ENCODE measurements at places on chromosomes 4 and X.
A peak's percentile ranks its signal among the peaks of the same experiment; 100 is the strongest.

DNA sequence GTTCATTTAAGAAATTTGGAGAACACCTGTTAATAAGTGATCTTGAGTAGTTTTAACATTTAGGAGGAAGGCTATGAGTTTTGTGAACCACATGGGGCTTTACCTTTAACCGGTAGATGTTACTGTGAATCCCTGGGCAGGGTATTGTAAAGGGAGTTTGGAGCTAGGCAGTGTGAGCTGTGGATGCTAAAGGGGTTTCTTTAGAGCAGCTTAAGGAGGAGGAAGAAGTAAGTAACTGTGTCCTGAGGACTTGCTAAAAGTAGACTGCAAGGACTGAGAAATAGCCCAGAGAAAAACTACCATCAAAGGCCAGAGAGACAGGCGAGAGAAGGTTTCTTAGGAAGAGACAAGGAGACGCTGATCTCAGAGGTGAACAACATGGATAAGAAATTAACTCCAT lies 5.6 kb downstream of the RHOH start:
- no peak for DNase-seq

DNA sequence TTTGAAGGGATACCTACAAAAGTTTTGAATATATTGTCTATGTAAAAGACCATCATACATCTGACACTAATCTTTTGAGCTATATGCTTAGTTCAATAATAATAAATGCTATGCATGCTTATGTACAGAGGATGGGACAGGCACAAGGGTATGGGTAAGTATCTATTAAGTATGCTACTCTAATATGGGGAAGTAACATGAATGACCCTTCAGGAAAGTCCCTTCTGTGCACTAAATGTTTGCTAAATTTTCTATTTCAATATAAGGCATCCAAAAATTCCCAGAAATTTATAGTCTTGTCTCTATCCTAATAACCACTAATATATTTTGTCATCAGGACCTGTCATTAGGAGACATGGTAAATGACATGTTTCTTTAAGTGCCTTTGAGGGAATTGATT lies 19.0 kb downstream of the ATP8A1 start:
- no peak for DNase-seq

DNA sequence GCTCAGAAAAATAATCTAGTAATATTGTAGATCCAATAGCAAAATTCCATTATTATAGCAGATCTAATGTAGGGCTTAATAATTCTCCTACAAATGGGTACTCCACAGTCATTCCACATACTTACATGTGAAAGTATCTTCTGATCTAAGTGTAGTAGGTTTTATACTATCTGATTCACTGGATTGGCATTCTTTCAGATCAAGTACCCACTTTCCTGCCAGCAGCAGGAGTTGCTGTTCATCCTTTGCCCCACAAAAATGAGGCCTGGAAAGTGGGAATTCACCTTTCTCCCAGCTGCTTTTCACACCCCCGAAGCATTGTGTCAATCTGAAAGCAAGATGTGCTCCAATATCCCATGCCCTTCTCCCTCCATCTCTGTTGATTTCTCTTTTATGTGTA lies 77.1 kb upstream of the RXFP1 start:
- no peak for DNase-seq

- DNase-seq = peak; percentile 54
These were observed at the start of gene PCSK1N for GRCh38 chrX:48835524-48836329. Gene PCSK1N (minus strand): TSS chrX:48835610. CDS start chrX:48835532, 78 bp downstream.

GRCh38 chr4:168723569-168723968 lies 226.7 kb downstream of the PALLD start:
- DNase-seq = no peak

- no peak for DNase-seq
These were observed 1460.6 kb upstream of the PCDH7 start for GRCh38 chr4:29259556-29259955.

DNA sequence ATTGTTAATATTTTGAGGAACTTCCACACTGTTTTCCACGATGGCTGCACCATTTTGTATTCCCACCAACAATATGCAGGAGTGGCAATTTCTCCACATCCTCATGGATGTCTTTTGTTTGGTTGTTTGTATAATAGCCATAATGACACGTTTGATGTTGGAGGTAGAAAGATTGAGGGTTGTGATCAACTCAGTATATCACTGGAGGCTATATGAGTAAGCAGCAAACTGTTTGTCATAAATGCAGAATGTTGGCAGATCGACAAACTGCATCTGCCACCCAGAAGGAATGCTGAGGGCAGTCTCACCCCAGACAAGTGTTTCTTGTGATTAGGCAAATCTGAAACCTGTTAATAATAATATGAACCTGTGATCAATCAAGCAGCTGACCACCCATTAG lies 243.9 kb upstream of the WDFY3 start:
- no peak for DNase-seq

- DNase-seq = no peak
These were observed 29.1 kb downstream of the SPACA5 start for GRCh38 chrX:48035891-48036290.
